ENCODE measurements at places on chromosomes 7 and 10. TPM values are rescaled to one million over a fixed set of nuclear protein-coding genes. Genes with fewer than 3 reads are reported as not detected.
A peak's percentile ranks its signal among the peaks of the same experiment; 100 is the strongest.

The CALN1 gene
- 0.51 TPM for total RNA-seq

The IQCE gene
- 22.4 TPM for total RNA-seq

The EGFR gene
- 2.3 TPM for total RNA-seq

The RELN gene
- 0.07 TPM for total RNA-seq

The CCDC172 gene
- not detected for total RNA-seq

The UPK3B gene
- not detected for total RNA-seq

- DNase-seq, result no peak
These were observed 704.7 kb upstream of the MBL2 start for GRCh38 chr10:53477313-53477675.

GRCh38 chr7:43244232-43244631, 131.8 kb downstream of the HECW1 start:
- no peak for DNase-seq

- no peak for DNase-seq
These were observed 65.7 kb upstream of the LANCL2 start for GRCh38 chr7:55299273-55299967.

DNA sequence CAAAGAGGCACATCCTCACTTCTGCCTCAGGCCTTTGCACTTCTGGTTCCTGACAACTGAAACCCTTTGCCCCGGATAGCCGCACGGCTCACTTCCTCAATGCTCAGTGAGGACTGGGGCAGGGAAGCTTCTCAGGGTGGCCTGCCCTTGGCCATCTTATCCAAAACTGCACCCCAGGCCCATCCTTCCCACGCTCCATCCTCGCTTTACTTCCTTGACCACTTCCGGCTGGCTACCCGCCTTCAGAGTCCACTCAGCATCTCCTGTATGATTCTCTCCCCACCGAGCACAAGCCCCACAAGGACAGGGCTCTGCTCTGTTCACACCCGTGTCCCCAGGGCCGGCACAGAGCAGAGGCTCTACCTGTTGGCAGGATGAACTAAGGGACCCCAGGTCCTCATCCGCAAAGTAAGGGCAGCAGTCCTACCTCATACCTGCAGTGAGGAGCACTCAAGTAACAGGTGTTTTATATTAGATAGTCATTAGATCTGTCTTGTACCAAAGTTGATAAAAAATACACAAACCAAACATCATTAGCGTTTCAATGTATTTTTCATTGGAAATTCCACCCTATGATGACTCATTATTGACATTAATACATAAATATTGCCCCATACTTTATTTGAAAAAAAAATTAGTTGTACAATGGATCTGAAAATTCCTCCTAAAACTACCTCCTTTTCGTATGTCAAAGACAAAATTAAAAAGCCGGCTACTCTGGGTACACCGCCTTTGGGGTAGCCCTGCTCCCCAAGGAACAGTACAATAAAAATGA, 35.0 kb downstream of the GNA12 start:
- DNase-seq, result no peak

DNA sequence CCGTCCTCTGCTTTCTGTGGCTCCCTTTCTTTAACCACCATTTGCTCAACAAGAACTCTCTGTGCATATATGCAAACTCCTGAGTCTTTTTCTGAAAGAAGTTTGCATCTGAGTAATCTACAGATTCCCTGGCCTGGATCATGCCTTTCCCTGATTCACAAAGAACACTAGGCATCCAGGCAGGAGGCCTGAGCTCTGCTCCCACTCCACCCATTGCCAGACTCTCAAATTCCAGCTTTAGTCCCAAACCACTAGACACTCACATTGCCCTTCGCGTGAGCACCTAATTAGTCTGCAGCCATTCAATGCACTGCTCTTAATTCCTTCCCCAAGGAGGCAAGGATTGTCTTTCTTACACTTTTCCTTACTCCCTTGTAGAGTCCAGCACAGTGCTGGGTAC, 60.9 kb downstream of the ABCC2 start:
- DNase-seq, result no peak

- DNase-seq, result peak; percentile 3
These were observed 51.2 kb downstream of the NPTX2 start for GRCh38 chr7:98668255-98668654.

GRCh38 chr10:118922226-118922625, 107.3 kb upstream of the NANOS1 start:
- DNase-seq, result no peak

DNA sequence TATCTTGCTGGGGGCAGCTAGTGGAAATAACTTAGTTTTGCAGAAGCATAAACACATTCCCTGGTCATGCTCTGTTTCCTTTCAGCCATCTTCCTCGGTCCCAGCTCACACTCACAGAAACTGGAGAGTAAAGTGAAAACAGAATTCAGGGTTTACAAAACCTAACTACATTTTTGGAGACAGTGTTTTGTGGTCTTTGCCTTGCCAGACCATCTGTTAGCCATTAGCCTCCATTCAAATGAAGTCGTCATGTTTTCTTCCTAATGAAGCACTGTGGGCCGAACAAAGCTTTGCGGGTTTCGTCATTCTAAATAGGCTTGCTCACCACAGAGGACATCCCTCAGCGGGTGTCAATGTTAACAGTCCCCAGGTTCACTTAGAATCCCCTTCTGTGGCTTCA, 214.6 kb upstream of the TMEM72 start:
- no peak for DNase-seq

DNA sequence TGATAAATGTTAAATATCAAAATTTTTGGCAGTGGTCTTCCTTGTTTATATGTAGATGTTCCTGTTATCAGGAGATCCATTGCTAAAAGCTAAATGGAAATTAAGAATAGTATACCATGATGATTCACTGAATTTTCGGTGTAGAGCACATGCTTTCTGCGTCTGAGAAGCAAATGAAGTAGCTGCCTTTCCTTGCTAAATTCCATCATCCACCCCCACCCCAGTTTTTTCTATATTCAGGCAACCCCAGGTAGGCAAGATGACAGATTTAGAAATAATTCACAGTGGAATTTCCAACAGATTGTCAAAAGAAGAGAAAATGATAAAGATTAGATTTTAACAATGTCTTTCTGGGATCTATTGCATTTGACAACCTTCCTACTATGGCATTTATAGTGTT, 231.9 kb downstream of the PLXDC2 start:
- no peak for DNase-seq

- DNase-seq, result no peak
These were observed 97.7 kb downstream of the NRCAM start for GRCh38 chr7:108358553-108358952.

GRCh38 chr7:79608005-79608404, 154.5 kb upstream of the MAGI2 start:
- DNase-seq, result no peak

GRCh38 chr10:2935647-2936386, 131.5 kb upstream of the PFKP start:
- no peak for DNase-seq

DNA sequence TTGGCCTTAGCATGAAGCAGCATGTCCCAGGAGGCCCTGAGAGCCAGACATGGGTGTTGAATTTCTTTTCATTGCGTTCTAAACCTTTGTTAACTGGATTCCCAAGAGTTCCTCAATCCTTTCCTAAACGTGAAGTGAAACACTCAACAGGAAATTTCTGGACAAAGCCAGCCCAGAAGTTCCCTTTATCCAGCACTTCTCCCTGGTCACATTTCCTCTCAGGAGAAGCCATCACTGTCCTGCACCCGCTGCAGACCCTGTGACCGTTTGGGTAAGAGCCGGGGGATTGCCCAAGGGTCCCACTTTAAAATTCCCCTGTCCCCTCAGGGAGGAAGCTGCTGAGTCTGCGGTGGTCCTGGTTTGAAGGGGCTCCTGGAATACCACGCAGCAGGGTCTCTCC, 88.0 kb upstream of the ZPBP start:
- DNase-seq, result no peak

GRCh38 chr10:127151541-127151940, 44.9 kb downstream of the INSYN2A start:
- DNase-seq, result no peak

GRCh38 chr7:150927157-150927955, 50.8 kb downstream of the KCNH2 start:
- no peak for DNase-seq

- no peak for DNase-seq
These were observed 6.3 kb downstream of the EPC1 start for GRCh38 chr10:32340596-32341180.
